ENCODE measurements at places on chromosomes 11 and 22.

GRCh38 chr22:25110846-25111578, 88.6 kb upstream of the CRYBB3 start:
- peak; percentile 29 for DNase-seq

- no peak for DNase-seq
Measured at GRCh38 chr11:92296138-92296515, 71.5 kb downstream of the FAT3 start.

DNA sequence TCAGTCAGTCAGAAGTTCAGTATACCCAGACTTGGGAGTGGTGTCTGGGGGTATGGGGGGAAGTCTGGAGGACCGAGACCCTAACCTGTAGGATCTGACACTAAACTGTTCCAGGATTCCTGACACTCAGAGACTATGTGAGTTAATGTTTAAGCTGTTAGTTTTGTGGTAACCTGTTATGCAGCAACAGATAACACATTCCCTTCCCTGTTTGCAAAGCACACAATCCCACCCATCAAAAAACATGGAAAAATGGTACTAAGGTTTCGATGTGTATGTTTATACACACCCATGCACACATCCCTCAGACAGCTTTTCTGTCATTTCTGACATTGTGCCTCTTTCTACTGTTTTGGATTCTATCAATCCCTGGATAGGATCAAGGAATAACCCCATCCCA, 27.6 kb downstream of the ZNF280B start:
- no peak for DNase-seq

- DNase-seq, result no peak
Measured at GRCh38 chr22:25282671-25283561, 63.5 kb downstream of the CRYBB2 start.

DNA sequence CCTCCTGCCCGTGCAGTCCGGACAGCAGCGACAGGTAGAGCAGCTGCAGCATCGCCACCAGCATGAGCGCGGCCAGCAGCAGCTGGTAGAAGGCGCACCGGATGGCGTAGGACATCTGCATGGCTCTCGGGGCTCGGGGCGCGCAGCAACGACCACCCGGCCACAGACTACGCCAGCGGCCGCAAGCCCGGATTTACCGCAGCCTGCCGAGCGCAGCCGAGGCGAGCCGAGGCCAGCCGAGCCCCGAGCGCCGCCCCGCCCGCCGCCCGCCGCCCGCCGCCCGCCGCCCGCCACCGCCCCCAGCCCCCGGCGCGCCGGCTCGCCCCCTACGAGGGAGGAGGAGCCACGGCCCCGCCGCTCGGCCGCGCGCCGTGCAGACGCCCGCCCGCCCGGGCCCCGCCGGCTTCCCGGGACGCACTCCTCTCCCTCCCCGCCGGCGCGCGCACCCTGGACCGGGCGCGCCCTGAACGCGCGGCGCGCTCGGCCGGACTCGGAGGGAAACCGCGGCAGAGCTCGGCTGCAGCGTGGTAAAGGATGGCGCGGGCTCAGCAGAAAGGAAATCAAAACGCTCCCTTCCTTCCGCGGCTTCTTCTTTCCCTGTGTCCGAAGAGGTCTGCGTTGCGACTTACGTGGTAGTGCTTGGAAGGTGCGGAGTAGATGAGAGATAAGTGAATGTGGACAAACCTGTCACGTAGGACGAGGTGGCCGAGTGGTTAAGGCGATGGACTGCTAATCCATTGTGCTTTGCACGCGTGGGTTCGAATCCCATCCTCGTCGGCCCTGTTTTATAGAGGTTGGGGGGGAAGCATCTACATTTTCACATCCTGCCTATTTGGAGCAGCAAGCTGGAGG, at the start of gene B4GAT1:
B4GAT1 (minus strand) TSS at position 205 of the 852 bp plus-strand sequence; CDS start at position 121, 84 bp downstream.
- peak; percentile 63 for DNase-seq

DNA sequence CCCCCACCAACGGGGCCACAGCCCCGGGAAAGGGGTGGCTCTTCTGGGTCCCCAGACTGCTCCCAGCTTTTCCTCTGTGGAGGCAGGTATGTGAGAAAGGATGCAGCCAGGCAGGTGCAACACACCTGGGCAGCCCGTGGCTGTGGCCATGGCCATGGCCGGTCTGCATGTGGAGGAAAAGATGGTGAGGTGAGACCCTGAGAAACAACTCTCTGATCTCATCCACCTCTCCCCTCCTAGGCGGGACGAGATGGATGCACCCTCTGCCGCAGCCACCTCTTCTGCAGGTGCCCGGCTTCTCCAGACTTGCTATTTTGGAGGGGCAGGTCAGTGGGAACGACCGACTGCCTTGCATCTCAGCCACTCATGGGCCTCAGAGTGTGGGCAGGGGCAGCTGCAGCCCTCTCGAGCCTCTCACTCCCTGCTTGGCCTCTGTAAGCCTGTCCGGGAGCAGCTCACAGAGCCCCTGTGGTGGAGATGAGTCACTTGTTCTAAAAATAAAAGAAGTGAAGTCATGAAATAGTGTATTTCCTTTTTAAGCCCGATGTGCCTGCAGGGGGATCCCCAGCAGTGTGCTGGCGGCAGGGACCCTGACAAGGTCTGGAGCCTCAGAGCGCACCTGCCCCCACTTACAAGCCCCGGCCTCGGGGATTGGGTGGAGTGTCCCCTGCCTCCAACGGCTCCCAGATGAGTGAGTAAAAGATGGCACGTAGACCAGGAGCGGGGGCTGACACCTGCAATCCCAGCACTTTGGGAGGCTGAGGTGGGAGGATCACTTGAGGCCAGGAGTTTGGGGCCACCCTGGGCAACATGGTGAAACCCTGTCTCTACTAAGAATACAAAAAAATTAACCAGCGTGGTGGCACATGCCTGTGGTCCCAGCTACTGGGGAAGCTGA, 10.7 kb downstream of the SMIM38 start:
- no peak for DNase-seq

- DNase-seq, result no peak
Measured at GRCh38 chr22:44473580-44473979, 24.5 kb downstream of the RTL6 start.

- DNase-seq, result no peak
Measured at GRCh38 chr11:4645974-4646373, 2.2 kb downstream of the OR51E1 start.

- DNase-seq, result no peak
Measured at GRCh38 chr22:35482974-35483373, 57.7 kb upstream of the RASD2 start.

Measured in stimulated activated CD8-positive, alpha-beta memory T cell treated with anti-CD3 and anti-CD28 coated beads, Interleukin-4, amount 100 ng/mL, for 1 hour (primary cell).